GM03348 (cell line): ENCODE measurements at places on chromosomes 6 and 20.

DNA sequence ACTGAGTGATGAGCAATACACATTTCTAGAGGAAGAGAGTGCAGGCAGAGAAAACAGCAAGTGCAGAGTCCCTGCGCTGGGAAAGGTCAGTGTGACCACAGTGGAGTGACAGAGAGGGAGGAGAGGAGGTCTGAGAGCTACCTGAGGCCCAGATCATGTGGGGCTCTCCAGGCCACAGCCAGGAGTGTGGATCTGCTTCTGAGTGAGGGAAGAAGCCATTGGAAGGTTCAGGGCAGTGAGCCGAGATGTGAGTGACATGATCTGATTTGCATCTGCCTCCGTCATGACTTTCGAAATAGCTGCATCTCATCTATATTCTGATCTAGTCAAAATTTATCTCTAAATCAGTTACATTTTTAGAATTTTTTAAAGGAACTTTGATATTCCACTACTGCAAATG is 367.1 kb downstream of the PREX1 start:
- no peak for DNase-seq

DNA sequence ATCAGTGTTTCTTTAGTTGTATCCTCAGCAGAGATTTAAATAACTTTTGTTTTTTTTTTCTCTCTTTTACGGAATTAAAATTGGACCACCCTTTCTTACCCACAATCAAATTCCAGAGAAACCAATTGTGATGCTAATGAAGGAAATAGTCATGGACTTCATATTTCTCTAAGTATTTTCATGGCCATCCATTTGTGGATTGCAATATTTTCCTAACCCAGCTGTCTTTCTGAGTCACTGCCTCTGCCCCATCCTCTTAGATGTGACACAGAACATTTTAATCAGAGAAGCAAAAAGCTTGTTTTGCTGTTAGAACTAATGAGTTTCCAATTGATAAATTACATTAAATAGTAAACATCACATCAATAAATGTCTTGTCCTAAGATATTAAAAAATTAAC is 405.5 kb upstream of the ADGRB3 start:
- DNase-seq, result no peak

DNA sequence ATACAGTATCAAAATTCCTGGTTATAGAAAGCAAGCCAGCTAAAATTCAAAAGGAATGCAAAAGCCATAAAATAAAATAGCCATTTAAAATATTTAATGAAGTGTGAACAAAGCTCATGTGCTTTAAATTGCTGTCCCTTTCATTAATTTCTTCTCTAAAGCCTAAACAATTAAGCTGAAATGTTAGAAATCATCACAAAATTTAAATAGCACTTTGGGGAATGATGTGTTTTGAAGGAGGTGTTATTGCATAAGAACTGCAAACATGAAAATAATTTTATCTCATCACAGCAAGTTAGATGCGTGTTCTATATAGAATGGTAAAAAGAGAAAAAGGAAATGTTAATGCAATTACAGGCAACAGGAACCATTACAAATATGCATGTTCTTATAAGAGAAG is 111.0 kb downstream of the RIMS1 start:
- DNase-seq, result no peak

DNA sequence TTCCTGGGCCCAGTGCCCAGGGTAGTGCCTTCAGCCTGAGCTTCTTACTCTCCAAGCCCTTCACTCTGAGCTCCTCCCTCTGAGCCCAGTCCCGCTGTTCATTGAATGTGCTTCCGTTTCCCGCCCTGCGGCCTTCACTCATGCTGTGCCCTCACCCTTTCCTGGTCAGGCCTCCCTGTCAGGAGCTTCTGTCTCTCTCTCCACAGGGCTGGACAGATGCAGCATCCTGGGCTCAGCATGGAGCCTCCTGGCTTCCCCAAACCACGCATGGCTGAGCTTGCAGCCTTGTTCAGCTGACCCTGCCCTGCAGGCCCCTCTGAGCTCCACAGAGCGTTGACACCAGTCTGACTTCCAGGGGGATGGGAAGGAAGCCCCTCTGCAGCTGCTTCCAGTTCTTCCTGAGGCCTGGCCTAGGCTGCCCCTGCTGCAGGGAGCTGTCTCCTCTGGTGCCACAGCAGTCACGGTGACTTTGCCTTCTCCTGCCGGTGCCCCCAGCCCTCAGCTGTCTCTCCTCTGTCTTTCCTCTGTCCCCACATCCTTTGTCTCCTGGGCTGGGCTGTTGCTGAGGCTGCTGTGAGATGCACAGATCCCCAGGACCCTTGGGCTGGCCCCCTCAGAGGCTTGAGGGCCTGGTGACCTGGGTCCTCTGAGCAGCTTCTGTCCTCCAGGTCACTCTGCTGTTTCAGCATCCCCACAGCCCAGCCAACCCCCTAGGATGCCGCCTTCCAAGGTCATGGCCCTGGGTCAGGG is 7.9 kb upstream of the MYT1 start:
- no peak for DNase-seq

DNA sequence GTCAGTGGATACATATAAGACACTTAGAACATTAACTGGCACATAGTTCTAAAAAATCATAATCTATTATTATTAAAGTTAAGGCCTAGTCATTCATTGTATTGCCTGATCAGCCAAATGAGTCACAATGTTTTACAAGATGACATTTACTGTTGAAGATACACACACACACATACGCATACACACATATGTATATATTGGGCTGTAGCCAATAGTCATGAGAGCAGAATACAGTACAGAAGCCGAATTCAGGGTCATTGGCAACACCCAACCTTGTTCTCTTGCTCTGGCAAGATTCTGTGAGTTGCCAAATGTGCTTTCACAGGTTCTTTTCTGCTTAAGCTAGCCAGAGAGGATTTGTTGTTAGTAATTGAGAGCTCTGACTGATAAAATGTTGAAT is 922.8 kb upstream of the MAP3K7 start:
- DNase-seq, result no peak

GRCh38 chr6:129661536-129662405 is 48.2 kb downstream of the ARHGAP18 start:
- no peak for DNase-seq
